Left ventricle myocardium superior (tissue), 1 donor: ENCODE measurements at places on chromosomes 13 and 19. TPM values are rescaled to one million over a fixed set of nuclear protein-coding genes. Genes with fewer than 3 reads are reported as not detected.

BLVRB gene
- total RNA-seq = 120 TPM

FGF21 gene
- not detected for total RNA-seq

ACP5 gene
- 2.5 TPM for total RNA-seq

CNFN gene
- 0.55 TPM for total RNA-seq

F7 gene
- total RNA-seq = not detected

LGALS4 gene
- total RNA-seq = 0.47 TPM

ZNF681 gene
- 0.30 TPM for total RNA-seq

DNAJB1 gene
- 47.9 TPM for total RNA-seq

TMEM150B gene
- 1.2 TPM for total RNA-seq

CA11 gene
- total RNA-seq = 6.3 TPM

KCNC3 gene
- 2.5 TPM for total RNA-seq

SIGLEC11 gene
- 0.59 TPM for total RNA-seq

CRX gene
- total RNA-seq = not detected

APC2 gene
- total RNA-seq = 0.17 TPM

ZNF865 gene
- 21.8 TPM for total RNA-seq

TGFB1 gene
- total RNA-seq = 13.2 TPM

STX10 gene
- 46.4 TPM for total RNA-seq

LGALS14 gene
- total RNA-seq = not detected

CACNG6 gene
- total RNA-seq = not detected

PLIN5 gene
- 44.2 TPM for total RNA-seq

CPAMD8 gene
- total RNA-seq = 12.5 TPM

APOC4 gene
- not detected for total RNA-seq

ZNF83 gene
- 15.8 TPM for total RNA-seq

PNMA8B gene
- total RNA-seq = 0.89 TPM
